ENCODE measurements at places on chromosomes 12 and 14. TPM values are rescaled to one million over a fixed set of nuclear protein-coding genes. Genes with fewer than 3 reads are reported as not detected.

The GPRC5A gene
- 1.0 TPM for total RNA-seq

- no peaks in the 10 kb centered on the region for H3K36me3 ChIP-seq
- H3K4me1 ChIP-seq: no peaks in the 10 kb centered on the region
- no peak for DNase-seq
- H3K27ac ChIP-seq: no peak overlapping the region
Observed at GRCh38 chr14:103773521-103773920, 57.9 kb downstream of the ZFYVE21 start.

DNA sequence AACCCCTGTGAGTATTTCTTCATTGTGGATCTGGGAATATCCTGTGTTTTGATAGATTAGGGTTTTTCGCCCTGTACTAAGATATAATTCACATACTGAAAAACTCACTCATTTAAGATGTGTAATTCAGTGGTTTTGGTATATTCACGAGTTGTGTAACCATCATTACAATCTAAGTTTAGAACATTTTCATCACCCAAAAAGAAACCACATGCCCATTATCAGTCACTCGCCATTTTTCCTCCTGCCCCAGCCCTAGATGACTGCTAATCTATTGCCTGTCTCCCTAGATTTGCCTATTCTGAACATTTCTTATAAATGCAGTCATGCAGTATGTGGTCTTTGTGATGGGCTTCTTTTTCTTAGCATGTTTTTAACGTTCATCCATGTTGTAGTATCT lies 67.9 kb upstream of the ATF1 start:
- H3K27me3 ChIP-seq: no peaks in the 10 kb centered on the region
- no peak for DNase-seq
- H3K36me3 ChIP-seq: peaks cover 34% of the 10 kb centered on the region
- H3K4me1 ChIP-seq: no peaks in the 10 kb centered on the region

- H3K4me3 ChIP-seq: peak overlapping the region; percentile 72
- peaks cover 8% of the 10 kb centered on the region for H3K4me1 ChIP-seq
- H3K27ac ChIP-seq: no peak overlapping the region
- DNase-seq: no peak
- H3K27me3 ChIP-seq: peaks cover 51% of the 10 kb centered on the region
Observed at GRCh38 chr12:2051700-2052621, 826 bp upstream of the CACNA1C start.
